Central memory CD8-positive, alpha-beta T cell (primary cell): ENCODE measurements at places on chromosomes 7 and 10.

GRCh38 chr10:80719935-80720334 lies 182.2 kb downstream of the SH2D4B start:
- DNase-seq = no peak

- DNase-seq = no peak
These were observed 620.4 kb downstream of the GALNT17 start for GRCh38 chr7:71752171-71752935.

- DNase-seq = no peak
These were observed 49.0 kb upstream of the LYZL1 start for GRCh38 chr10:29239569-29240472.

- DNase-seq = no peak
These were observed 5.7 kb upstream of the TAS2R40 start for GRCh38 chr7:143216151-143216550.
